Calu3 (cell line): ENCODE measurements at places on chromosomes 2 and 18. TPM values are rescaled to one million over a fixed set of nuclear protein-coding genes. Genes with fewer than 3 reads are reported as not detected.

The CDH20 gene
- total RNA-seq, result not detected in 2 replicates

The ACTG2 gene
- total RNA-seq, result not detected in 2 replicates

The IL36G gene
- 0.38 TPM in 1 of 2 replicates, not detected in the other for total RNA-seq

The ACMSD gene
- total RNA-seq, result not detected in 2 replicates

The POTEJ gene
- not detected in 2 replicates for total RNA-seq

The TLX2 gene
- total RNA-seq, result not detected in 2 replicates

The ARHGAP15 gene
- 1.2 TPM in 1 of 2 replicates, not detected in the other for total RNA-seq

The GALNT14 gene
- 50.3 and 61.9 TPM in 2 replicates for total RNA-seq

The MAL gene
- not detected in 2 replicates for total RNA-seq

The LRRTM1 gene
- total RNA-seq, result not detected in 2 replicates

The IL1R1 gene
- total RNA-seq, result 6.2 and 8.7 TPM in 2 replicates

The UGT1A3 gene
- 5.9 and 6.0 TPM in 2 replicates for total RNA-seq

The CCDC141 gene
- 0.07 and 0.34 TPM in 2 replicates for total RNA-seq

The CRYGD gene
- not detected in 2 replicates for total RNA-seq

The CHRNA1 gene
- total RNA-seq, result not detected in 2 replicates

The STAM2 gene
- 28.7 and 28.8 TPM in 2 replicates for total RNA-seq

The GKN2 gene
- total RNA-seq, result not detected in 2 replicates

The OTOS gene
- not detected in 2 replicates for total RNA-seq

The VWA3B gene
- total RNA-seq, result not detected in 2 replicates

The KIF1A gene
- total RNA-seq, result 280 and 298 TPM in 2 replicates

The KLHL41 gene
- 0.21 TPM in 1 of 2 replicates, not detected in the other for total RNA-seq

The HOXD9 gene
- total RNA-seq, result not detected in 2 replicates

The ZNF24 gene
- total RNA-seq, result 56.3 and 60.0 TPM in 2 replicates

The WIPF1 gene
- total RNA-seq, result 0.73 and 0.87 TPM in 2 replicates

The INHBB gene
- not detected in 2 replicates for total RNA-seq

The VWC2L gene
- total RNA-seq, result not detected in 2 replicates

The GREB1L gene
- total RNA-seq, result 3.8 and 4.5 TPM in 2 replicates

The PTRHD1 gene
- 22.3 and 23.8 TPM in 2 replicates for total RNA-seq

The LAPTM4A gene
- 129 and 131 TPM in 2 replicates for total RNA-seq

The CXCR4 gene
- 12.4 and 16.7 TPM in 2 replicates for total RNA-seq

The CYBRD1 gene
- 2.3 and 2.6 TPM in 2 replicates for total RNA-seq

The RND3 gene
- 118 and 143 TPM in 2 replicates for total RNA-seq

The CDKL4 gene
- total RNA-seq, result 0.83 and 1.3 TPM in 2 replicates

The TUBA4B gene
- total RNA-seq, result not detected in 2 replicates

The CEP76 gene
- 10.1 and 12.7 TPM in 2 replicates for total RNA-seq

The LIMS3 gene
- total RNA-seq, result 0.29 TPM in 1 of 2 replicates, not detected in the other

The CTNNA2 gene
- not detected in 2 replicates for total RNA-seq

The HYCC2 gene
- total RNA-seq, result 37.5 and 45.6 TPM in 2 replicates

The GLI2 gene
- 1.4 and 1.6 TPM in 2 replicates for total RNA-seq

The MC2R gene
- not detected in 2 replicates for total RNA-seq

The DNAJC5G gene
- not detected in 2 replicates for total RNA-seq

The CPS1 gene
- total RNA-seq, result 0.80 and 1.1 TPM in 2 replicates

The LDLRAD4 gene
- 0.44 and 0.50 TPM in 2 replicates for total RNA-seq

The ASXL3 gene
- 0.07 and 0.47 TPM in 2 replicates for total RNA-seq

The TNFAIP6 gene
- total RNA-seq, result 1.7 and 2.7 TPM in 2 replicates

The NEU2 gene
- total RNA-seq, result not detected in 2 replicates

The LAMA3 gene
- 207 and 233 TPM in 2 replicates for total RNA-seq

The SOWAHC gene
- total RNA-seq, result 18.9 and 19.1 TPM in 2 replicates

The CYP20A1 gene
- total RNA-seq, result 14.2 and 15.1 TPM in 2 replicates

The LHCGR gene
- not detected in 2 replicates for total RNA-seq

The MC5R gene
- total RNA-seq, result not detected in 2 replicates

The SP140 gene
- 10.9 and 13.0 TPM in 2 replicates for total RNA-seq

The BBS5 gene
- 3.3 and 3.9 TPM in 2 replicates for total RNA-seq

The SPOPL gene
- total RNA-seq, result 37.8 and 40.8 TPM in 2 replicates
